H9 (cell line): ENCODE measurements at places on chromosomes 7 and 10.
A peak's percentile ranks its signal among the peaks of the same experiment; 100 is the strongest.

DNA sequence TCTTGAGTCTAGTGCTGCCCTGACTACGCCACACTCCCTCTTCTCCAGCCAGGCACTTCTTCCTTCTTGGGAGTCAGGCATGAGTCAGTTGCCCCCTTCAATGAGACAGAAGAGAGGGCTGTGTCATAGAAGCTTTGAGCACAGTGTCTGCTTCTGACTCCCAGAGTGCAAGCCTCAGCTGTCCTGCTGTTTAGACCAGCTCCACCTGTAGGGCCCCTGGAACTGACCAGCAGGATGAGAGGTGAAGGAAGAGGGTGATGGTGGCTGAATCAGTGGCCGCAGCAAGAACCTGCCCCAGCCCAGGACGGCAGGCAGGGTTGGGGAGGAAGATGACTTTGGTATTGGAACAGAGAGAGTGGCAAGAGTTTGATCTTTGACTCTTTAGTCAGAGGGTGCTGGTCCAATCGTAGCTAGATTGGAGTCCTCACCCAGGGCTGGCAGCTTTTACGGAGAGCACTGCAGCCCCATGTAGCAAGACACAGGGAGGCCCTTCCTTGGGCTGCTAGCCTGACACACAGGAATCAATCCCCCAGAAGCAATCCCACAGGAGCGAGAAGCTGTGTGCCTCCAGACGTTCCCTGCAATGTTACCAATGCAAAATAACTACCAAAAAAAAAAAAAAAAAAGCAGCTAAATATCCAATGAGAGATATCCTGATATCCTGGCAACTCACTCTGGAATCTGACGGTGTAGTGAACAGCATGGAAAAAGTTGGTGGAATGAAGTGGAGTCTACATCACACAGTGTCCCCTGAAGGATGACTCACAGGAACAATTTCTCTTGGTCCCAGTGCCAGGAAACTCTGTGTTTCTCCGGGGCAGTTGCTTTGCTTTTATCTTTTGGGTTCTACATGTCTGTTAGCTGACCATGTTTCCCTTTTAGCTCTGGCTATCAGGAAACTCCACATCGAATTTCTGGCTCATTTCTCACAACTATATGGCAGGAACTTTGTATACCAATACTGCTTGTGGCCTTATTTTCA lies 6.9 kb downstream of the C10orf62 start:
- no peak for DNase-seq

- no peak for DNase-seq
Measured at GRCh38 chr7:107999779-108000560, 3.0 kb downstream of the LAMB1 start.

DNA sequence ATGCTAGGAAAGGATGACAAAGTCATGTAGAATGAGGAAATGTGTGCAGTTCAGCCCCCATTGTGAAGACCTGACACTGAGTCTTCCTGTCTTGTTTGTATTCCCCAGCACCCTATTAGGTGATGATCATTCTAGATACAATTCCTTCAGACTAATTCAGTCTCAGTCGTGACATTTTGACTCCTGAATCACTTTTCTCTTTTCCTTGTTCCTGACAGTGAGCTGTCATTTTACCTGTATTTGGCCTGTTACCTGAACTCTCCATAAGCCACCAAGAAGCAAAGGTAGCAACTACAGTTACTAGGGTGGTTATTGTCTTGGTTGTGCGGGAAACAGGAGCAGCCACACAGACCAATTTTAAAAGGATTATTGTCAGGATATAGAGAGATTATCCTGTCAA lies 111.4 kb upstream of the TAC1 start:
- DNase-seq = no peak

DNA sequence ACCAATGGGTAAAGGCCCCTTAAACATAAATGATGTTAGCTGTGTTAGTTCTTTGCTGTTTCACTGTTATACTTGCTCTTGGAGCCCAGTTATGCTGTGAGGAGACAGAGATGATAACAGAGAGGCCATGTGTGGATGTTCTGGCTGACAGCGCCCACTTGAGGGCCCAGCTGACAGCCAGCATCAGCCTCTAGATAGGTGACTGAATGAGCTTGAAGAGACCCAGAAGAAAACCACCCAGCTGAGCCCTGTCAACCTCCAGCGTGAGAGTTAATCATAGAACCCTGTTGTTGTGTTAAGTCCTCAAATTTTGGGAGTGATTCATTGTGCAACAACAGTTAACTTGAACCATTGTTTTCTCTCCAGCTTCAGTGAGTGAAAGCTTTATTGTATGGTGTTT lies 91.7 kb downstream of the GLRX3 start:
- peak; percentile 8 for DNase-seq

DNA sequence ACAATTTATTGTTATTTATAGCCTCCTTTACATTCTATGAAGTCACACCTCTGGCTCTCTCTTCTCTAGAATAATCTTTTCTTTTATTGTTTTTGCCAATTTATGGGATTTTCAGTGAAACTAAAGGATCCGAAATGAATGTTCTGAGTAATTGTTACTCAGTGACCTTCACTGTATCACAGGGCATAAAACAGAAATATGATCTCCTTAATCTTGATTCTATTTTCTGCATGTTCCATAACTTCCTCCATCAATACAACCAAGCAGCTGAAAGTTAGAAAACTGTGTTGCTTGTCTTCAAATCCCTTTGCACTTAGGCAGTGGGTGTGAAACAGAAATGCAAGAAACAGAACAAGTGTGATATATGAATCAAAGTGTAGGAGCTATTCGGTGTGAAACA lies 57.4 kb upstream of the FERD3L start:
- DNase-seq = no peak

DNA sequence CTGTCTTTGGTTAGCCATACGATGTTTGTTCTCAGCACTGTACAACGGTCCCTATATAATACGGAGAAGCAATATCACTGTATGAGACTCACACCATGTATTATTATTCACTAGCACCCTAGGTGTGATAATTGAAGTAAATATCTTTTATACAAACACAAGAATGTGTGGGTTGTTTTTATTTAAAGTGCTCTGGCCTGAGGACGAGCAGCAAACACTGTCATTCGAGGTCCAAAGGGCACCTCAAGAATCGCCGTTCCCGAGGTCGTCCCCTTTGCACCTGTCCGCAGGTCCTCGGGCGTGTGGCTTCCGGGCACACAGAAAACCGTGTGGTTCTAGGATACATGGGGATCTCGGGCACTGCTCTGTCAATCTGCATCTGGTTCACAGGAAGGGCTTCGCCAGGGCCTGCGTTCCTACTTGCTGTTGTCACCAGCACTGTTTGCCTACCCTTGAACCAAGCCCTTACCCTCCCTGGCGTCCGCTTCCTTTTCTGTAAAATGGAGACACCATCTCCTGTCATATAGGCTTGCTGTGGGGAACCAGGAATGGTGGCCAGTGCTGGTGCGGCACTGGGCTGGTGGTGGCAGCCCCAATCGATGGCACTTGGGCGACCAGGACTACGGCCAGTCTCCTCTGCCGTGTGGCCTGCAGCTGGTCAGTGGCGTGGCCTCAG lies 28.5 kb upstream of the SH2B2 start:
- DNase-seq = no peak

GRCh38 chr10:33801705-33802104 lies 467.2 kb upstream of the NRP1 start:
- no peak for DNase-seq

GRCh38 chr10:24039897-24040296 lies 169.0 kb upstream of the KIAA1217 start:
- no peak for DNase-seq

- DNase-seq = peak; percentile 61
Measured at GRCh38 chr7:24587853-24588252, 14.6 kb downstream of the PALS2 start.

- DNase-seq = no peak
Measured at GRCh38 chr7:148400101-148400500, 190.5 kb upstream of the C7orf33 start.

DNA sequence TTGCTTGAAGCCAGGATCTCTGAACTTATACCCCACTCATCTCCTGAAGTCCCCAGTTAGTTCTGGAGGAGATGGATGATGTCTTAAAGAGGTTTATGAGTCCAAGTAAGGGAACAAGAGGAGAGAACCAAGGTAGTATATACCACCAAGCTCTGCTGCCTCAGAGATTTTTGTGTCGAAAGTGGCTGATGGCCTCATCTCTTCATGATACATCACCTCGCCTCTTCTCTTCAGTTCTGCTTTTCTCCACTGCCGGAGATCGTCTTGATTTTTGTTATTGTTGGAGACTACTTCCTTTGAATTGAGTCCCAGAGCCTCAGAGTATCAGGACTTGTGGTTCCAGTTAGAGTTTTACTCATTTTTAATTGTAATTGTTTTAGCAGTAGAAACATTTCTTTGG lies 1.9 kb downstream of the VTI1A start:
- no peak for DNase-seq

- DNase-seq = no peak
Measured at GRCh38 chr10:116771101-116771958, 29.0 kb upstream of the HSPA12A start.

DNA sequence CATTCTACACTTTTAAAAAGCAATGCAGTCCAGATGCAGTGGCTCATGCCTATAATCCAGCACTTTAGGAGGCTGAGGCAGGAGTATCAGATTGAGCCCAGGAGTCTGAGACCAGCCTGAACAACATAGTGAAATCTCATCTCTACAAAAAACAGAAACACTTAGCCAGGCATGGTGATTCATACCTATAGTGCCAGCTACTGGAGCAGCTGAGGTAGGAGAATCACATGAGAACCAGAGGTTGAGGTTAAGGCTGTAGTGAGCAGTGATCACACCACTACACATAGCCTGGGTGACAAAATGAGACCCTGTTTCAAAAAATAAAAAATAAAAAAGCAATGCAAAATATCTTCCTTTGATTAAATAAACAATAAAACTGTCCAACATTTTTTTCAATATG lies 205.2 kb downstream of the GRM8 start:
- DNase-seq = no peak

DNA sequence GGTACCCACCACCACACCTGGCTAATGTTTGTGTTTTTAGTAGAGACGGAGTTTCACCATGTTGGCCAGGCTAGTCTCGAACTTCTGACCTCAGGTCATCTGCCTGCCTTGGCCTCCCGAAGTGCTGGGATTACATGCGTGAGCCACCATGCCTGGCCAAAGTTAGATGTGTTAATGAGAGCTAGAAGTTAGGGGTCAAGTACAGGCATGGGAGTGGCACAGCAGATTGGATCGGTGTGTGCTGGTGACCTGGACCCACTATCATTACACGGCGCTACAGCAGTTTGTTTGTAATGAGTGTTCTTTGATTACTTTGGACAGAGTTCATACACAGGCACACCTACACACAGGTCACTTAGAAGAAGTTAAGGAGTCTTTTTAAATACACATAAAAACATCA lies 36.7 kb downstream of the DNAJB6 start:
- DNase-seq = no peak

DNA sequence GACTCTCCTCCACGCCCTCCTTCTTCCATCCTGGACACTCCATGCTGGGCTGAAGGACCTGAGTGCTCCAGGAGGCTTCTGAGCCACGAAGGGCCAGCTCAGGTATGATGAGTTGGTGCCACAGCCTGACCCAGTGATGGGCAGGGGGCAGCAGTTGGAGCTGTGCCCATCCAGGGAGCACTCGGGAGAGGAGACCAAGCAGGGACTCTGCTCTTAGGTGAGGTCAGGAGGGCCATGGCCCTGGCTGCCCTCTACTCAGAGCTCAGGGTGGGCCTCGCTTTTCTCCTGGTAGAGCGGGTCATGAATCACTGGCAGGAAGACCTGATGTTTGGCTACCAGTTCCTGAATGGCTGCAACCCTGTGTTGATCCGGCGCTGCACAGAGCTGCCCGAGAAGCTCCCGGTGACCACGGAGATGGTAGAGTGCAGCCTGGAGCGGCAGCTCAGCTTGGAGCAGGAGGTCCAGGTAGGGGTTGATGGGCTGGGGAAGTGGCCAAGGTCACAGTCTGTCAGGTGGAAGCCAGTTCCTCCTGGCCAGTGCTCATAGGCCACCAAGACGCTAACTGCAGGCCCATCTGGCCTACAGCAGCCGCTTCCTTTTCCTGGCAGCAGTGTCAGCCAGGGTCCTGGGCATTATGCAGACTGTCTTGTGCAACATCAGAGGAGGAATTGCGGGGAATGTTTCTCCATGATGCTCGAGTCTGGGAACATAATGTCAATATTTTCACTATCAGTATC lies 50.8 kb downstream of the ALOX5 start:
- DNase-seq = no peak

DNA sequence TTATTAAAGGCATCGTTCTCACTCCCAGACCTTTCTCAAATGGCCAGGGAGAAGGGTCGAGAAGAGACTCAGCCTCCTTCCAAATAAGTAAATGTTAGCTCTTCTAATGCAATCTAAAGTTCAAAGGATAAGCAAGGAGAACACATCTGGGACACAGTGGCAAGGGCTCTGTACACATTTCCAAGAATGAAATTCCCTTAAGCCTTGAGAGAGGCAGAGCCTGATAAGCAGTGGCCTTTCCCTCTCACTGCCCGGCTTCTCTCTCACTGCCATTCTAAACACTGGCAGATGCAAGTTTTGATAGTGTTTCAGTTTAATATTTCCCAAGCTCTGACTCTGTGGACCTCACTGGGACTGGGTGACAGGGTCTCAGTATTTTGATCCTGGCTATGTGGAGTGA lies 35.1 kb upstream of the EXOC4 start:
- DNase-seq = no peak

GRCh38 chr10:78892338-78893176 lies 176.2 kb upstream of the ZMIZ1 start:
- DNase-seq = no peak

GRCh38 chr7:49878089-49878488 lies 104.7 kb downstream of the VWC2 start:
- no peak for DNase-seq

GRCh38 chr7:108805808-108806397 lies 236.2 kb downstream of the DNAJB9 start:
- DNase-seq = no peak

GRCh38 chr10:75081379-75081778 lies 30.1 kb upstream of the SAMD8 start:
- DNase-seq = no peak

GRCh38 chr7:36309716-36310115 lies 79.9 kb upstream of the ANLN start:
- DNase-seq = no peak

GRCh38 chr7:138226001-138226476 lies 149.8 kb downstream of the AKR1D1 start:
- DNase-seq = no peak

GRCh38 chr10:43570971-43571370 lies 3.4 kb downstream of the ZNF239 start:
- no peak for DNase-seq

DNA sequence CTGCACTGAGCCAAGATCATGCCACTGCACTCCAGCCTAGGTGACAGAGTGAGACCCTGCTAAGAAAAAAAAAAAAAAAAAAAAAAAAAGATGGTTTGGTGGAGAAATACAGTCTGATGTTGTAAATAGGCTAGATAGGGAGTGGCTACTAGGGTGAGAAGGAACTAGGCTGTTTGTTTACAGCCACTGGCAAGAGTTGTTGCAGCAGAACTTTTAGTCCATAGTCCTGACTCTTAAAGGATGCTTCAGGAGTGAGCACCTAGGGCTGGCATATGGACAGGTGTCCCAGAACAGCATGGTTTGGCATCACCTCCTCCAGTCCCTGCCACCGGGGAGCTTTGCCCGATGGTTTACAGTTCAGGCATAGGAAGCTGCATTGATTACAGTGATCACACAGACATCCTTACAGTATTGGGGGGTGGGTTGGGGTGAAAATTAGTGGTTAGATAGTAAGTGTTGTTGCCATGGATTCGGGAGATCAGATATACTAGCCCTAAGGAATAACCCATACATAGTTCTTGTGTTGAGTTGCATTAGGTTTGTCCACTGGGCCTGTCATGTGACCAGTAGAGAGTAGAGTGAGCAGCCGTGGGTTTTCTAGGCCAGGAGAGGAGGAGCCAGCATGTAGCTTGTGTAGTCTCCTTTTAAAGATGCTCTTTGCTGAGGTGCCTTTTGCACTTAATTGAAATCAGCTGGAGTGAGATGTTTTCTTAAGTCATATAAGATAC lies 35.9 kb downstream of the ZRANB1 start:
- DNase-seq = no peak

- no peak for DNase-seq
Measured at GRCh38 chr10:80191589-80192270, 13.6 kb downstream of the ANXA11 start.
